Left lobe of liver (tissue), 2 donors: ENCODE measurements at places on chromosomes 7 and 10.

DNA sequence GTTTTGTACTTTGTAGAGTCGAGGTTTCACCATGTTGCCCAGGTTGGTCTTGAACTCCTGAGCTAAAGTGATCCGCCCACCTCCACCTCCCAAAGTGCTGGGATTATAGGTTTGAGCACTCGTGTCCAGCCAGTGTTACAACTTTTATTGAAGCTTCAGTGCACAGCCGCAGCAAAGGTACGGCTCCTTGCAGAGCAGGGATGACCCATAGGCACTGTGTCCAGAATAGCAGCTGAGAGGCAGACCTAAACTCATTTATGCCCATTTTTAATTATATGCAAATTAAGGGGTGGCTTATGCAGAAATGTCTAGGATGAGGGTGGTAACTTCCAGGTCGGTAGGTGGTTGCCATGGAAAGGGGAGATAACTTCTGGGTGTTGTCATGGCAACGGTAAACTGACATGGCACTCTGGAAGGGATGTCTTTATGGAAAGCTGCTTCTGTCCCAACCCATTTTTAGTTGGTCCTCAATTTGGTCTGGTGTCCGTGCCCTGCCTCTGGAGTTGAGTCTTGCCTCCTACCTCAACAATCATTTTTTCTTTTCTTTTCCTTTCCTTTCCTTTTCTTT lies 22.7 kb downstream of the NYAP1 start:
- no peak for DNase-seq

DNA sequence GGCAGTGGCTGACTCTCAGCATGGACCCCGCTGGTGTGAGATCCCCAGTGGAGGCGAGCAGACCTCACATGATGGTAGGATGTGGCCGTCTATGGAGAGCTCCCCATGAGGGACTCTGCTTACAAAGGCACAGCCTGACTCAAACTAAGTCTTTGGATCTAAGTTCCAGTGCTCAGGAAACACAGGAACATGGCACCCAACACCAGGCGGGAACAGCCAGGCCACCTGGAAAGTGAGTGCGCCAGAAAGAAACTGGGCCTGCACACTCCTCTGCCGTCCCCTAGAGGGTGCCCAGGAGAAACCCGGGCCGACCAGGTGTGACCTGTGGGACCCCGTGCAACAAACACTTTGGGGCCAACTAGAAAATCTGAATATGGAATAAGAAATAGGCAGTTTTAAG lies 10.0 kb downstream of the PITRM1 start:
- no peak for DNase-seq

GRCh38 chr10:67575532-67575931 lies 120.5 kb downstream of the CTNNA3 start:
- DNase-seq, result no peak

DNA sequence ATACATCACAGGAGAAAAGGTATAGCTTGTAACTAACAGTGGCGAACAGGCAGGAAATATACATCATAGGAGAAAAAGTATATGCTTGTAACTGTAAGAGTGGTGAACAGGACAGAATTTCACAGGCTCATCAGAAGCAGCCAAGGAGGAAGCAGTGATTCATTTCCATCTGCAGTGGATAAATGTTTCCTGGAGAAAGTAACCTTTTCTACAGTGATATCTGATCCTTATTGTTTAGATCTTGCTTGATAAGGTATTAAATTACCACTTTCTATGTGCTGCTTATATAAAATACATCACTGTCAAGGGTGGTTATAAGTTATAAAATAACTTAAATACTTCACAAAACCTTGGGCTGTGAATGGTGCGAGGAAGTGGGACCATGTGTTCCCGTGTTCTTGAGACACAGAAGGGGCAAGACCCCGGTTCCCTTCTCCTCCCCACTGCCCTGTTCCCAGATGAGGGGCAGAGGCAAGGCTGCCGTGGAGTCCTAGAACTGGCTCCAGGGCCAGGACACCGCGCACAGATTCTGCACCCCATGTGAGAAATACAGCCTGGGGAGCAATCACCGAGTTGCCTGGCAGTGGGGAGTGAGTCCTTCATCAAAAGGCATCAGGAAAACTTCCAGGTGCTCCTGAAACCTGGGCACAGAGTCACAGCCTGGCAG lies 135.2 kb downstream of the DIP2C start:
- no peak for DNase-seq

DNA sequence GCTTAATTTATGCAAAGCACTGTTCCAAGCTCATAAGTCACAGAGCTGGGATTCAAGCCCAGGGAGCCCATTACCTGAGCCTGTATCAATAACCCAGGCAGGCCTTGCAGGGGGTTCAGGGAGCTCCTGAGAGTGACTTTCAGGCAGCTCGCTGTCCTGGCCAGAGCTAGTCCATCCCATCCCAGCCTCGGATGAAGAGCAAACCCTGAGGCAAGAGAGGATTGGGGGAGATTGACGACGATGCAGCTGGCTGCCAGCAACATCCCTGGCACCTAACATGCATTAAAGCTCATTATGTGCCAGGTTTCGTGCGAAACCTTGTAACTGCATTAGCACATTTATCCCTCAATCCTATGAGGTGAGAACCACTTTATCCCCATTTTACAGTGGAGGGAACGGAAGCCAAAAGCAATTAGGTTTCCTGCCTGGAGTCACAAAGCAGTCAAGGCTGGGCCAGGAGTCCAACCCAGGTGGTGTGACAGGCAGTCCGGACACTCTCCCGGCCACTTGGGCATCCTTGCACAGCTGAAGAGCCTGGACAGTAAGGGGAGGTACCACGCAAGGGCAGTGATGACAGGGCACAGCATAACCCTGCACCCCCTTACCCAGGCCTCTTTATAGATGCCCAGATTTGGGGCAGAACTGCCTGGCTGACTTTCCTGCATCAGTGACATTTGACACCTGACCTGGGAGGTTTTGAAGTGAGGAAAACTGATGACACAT lies 129.8 kb upstream of the CHST15 start:
- DNase-seq, result no peak

- no peak for DNase-seq
These were observed 6.5 kb upstream of the CHST3 start for GRCh38 chr10:71957546-71958275.

DNA sequence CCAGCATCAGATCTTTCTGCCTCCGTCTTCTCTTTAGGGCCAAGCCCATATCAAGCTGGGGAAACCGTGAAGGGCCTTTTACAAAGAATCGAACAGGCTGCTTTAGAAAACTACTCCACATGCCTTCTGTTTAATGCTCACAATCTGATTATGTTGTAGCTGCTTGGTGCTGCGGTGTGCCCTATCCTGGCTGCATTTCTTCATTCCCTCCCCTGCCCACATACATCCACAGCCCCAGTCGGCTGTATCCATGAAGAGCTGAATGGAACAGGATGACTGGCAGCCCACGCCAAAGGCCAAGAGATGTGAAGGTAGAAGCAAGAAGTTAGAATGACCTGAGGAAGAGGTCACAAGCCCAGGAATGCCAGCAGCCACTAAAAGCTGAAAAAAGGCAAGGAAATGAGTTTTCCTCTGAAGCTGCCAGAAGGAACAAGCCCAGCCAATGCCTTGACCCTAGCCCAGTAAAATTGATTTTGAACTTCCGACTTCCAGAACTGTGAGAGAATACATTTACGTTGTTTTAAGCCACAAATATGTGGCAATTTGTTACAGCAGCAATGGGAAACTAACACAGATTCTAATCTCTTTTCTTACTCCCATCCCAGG lies 22.2 kb downstream of the TAS2R41 start:
- no peak for DNase-seq

- no peak for DNase-seq
These were observed 86.0 kb downstream of the AKR1D1 start for GRCh38 chr7:138162236-138162635.

GRCh38 chr7:22663357-22663718 lies 63.7 kb upstream of the IL6 start:
- no peak for DNase-seq

- DNase-seq, result no peak
These were observed 4.7 kb downstream of the HOXA1 start for GRCh38 chr7:27091105-27091504.

GRCh38 chr7:12066004-12066403 lies 145.1 kb upstream of the TMEM106B start:
- DNase-seq, result no peak
